SJCRH30 (cell line): ENCODE measurements at places on chromosomes 3 and 15. TPM values are rescaled to one million over a fixed set of nuclear protein-coding genes. Genes with fewer than 3 reads are reported as not detected.

- DNase-seq, result no peak
- H3K4me1 ChIP-seq, result no peaks in the 10 kb centered on the region
- no peaks in the 10 kb centered on the region for H3K36me3 ChIP-seq
- H3K4me3 ChIP-seq, result no peak overlapping the region
Observed at GRCh38 chr3:187396661-187397060, 28.5 kb downstream of the RTP4 start.

DNA sequence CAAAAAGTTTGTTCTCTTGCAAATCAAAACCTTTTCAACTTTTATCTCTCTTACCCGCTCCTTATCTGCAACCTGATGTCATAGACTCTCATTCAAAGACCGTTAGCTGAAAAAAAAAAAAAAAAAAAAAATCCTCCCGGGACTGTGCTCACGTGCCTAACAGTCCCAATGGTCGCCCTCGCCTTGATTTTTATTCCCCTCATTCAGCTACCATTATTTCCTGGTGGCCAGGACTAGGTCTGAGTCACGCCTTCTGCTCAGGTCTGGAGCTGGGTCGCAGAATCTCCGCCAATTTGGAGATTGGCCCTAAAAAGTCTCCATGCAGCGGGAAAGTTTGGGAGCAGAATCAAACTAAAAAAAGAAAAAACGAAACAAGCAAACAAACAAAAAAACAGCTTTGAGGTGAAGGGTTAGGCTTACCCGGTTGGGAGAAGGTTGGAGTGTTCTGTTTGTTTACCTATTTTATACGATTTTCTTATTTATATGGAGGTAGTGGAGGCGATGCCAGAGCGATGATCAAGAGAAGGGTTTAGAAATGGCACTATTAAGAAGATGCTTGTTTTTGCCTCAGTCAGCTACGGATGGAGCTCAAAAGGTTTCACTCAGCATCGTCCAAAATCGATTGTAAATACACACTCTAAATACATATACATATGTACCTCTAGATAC lies 51.1 kb downstream of the ZIC4 start:
- no peaks in the 10 kb centered on the region for H3K27me3 ChIP-seq
- H3K27ac ChIP-seq, result no peak overlapping the region
- H3K4me3 ChIP-seq, result no peak overlapping the region

- no peak overlapping the region for H3K4me3 ChIP-seq
- no peaks in the 10 kb centered on the region for H3K4me1 ChIP-seq
- no peaks in the 10 kb centered on the region; the same call in 1 of the 2 replicates for H3K27me3 ChIP-seq
- H3K36me3 ChIP-seq, result no peaks in the 10 kb centered on the region
- DNase-seq, result no peak
Observed at GRCh38 chr3:107506458-107506857, 16.3 kb upstream of the BBX start.

- peaks cover 6% of the 10 kb centered on the region; the same call in 1 of the 2 replicates for H3K36me3 ChIP-seq
- peaks cover 8% of the 10 kb centered on the region for H3K4me1 ChIP-seq
- no peaks in the 10 kb centered on the region for H3K27me3 ChIP-seq
- H3K27ac ChIP-seq, result no peak overlapping the region
- H3K4me3 ChIP-seq, result no peak overlapping the region
Observed at GRCh38 chr15:80970018-80970657, 19.5 kb downstream of the MESD start.

GRCh38 chr15:57875347-57875746 lies 168.8 kb downstream of the POLR2M start:
- H3K27me3 ChIP-seq, result no peaks in the 10 kb centered on the region
- H3K4me3 ChIP-seq, result no peak overlapping the region
- H3K27ac ChIP-seq, result no peak overlapping the region
- peaks cover 31% of the 10 kb centered on the region for H3K4me1 ChIP-seq
- H3K36me3 ChIP-seq, result no peaks in the 10 kb centered on the region

GRCh38 chr3:32097768-32098167 lies 8.7 kb upstream of the GPD1L start:
- DNase-seq, result no peak
- H3K4me3 ChIP-seq, result no peak overlapping the region
- no peak overlapping the region for H3K27ac ChIP-seq
- H3K4me1 ChIP-seq, result no peaks in the 10 kb centered on the region
- no peaks in the 10 kb centered on the region for H3K27me3 ChIP-seq

- no peak within 1 kb of the TSS for H3K27ac ChIP-seq
- H3K4me1 ChIP-seq, result no peaks in the 10 kb centered on the region
- H3K4me3 ChIP-seq, result no peak within 1 kb of the TSS
- no peaks in the 10 kb centered on the region for H3K36me3 ChIP-seq
Observed at GRCh38 chr3:174859114-174859735, at the start of gene NAALADL2. Gene NAALADL2 (plus strand): TSS chr3:174859334.

DNA sequence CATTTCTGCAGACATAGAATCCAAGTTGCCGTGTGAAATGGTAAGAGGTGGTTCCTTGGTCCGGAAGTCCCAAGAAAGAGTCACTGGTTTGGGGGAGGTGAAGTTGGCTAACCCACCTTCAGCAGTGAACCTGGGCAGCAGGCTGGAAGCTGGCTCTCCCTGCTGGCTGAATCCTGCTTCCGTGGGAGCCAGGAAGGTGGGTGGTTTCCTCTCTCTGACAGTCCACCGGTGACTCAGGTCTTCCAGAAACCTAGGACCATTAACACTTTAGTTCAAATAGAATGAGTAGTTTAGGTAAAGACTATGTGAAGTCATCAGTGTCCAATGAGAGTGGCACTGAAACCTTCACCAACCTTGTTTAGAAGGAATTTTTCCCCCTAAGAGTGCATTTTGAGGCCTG lies 87.4 kb upstream of the CACNA2D3 start:
- no peaks in the 10 kb centered on the region for H3K27me3 ChIP-seq
- no peak overlapping the region for H3K4me3 ChIP-seq
- no peak for DNase-seq
- H3K36me3 ChIP-seq, result no peaks in the 10 kb centered on the region
- no peaks in the 10 kb centered on the region for H3K4me1 ChIP-seq

GRCh38 chr15:69958496-69959084 lies 139.1 kb downstream of the TLE3 start:
- H3K27me3 ChIP-seq, result no peaks in the 10 kb centered on the region
- H3K4me1 ChIP-seq, result no peaks in the 10 kb centered on the region

Gene MAPKBP1
- total RNA-seq, result 10.9 and 14.5 TPM in 2 replicates

Gene CACNA2D2
- not detected in 2 replicates for total RNA-seq

Gene AMOTL2
- total RNA-seq, result 18.8 and 19.0 TPM in 2 replicates

Gene IL5RA
- total RNA-seq, result not detected in 2 replicates

Gene KCNMB2
- not detected in 2 replicates for total RNA-seq
